ENCODE measurements at places on chromosomes 7 and 10.

DNA sequence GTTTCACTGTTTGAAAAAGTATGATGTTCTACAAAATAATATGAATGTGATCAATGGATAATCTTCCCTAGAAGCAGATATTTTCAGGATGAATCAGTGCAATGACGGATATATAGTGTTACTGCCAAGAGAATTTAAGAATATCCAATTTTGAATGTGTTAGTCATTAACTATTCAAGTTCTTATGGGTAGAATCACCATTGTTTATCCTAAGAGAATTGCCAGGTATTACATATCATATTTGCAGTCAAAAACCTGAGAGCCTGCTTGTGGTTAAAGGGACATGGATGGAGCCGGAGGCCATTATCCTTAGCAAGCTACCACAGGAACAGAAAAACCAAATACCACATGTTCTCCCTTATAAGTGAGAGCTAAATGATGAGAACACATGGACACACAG is 26.9 kb downstream of the AHR start:
- DNase-seq: no peak

- no peak for DNase-seq
Measured at GRCh38 chr10:47381103-47381395, 3.0 kb downstream of the ZNF488 start.

DNA sequence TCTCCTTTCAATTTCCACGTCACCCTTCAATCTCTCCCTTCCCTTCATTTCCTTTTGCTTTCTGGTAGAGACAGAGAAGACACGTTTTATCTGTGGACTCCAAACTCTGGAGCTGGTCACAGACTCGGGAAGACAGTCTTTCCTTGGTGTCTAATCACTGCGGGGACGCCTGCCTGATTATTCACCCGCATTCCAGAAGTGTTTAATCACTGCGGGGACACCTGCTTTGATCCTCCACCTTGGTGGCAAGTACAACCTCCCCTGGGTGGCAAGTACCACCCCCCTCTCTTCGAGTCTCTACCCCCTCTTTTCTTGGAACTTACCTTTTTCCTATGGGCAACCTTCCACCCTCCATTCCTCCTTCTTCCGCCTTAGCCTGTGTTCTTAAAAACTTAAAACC is 15.3 kb upstream of the LRRC61 start:
- DNase-seq: no peak

- DNase-seq: no peak
Measured at GRCh38 chr7:41175435-41175834, 527.5 kb downstream of the INHBA start.

DNA sequence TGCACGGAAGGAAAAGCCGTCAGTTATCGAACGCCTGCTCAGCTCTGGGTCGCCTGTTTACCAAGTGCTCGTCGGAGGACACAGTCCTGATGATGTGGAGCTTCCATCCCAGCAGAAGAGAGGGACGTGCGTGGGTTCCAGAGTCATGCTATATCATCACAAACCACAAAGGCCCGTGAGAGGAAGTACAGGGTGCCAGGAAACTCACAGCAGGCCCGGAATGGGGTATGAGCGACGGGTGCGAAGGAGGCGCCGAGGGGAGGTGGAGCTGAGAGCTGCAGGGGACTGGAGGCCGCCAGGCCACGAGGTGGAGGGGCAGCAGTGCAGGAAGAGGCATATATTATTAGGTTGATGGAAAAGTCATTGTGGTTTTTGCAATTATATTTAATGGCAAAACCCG is 102.5 kb downstream of the ACTR3B start:
- DNase-seq: no peak

GRCh38 chr7:47807756-47808155 is 140.5 kb downstream of the PKD1L1 start:
- no peak for DNase-seq

DNA sequence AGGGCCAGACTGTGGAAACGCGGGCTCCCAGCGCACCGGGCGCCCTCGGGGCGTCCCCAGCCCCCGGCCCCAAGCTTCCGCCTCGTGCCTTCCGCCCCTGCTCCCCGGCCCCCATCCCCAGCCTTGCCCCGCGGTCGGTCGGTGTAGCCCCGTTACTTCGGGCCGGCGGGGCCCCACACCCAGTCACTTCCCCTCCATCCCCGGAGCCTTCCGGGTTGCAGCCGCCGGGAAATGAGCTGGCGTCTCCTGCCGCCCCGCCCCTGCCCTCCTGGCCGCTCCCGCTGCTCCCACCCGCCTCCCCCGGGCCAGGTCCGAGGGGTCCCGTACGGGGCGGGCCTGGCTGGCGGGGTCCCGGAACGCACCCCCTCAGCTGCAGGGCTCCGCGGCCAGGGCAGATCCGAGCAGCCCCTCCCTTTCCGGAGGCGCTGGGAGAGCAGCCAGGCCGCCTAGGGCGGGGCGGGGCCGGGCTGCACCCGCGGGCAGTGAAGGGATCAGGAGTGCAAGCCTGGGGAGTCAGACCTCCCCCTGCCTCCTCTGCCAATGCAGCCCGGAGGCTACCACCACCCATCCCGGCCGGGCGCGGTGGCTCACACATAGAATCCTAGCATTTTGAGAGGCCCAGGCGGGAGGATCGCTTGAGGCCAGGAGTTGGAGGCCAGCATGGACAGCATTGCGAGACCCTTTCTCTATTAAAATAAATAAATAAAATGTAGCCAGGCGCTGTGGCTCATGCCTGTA is 709 bp downstream of the ARPC1B start:
- DNase-seq: peak; percentile 33

GRCh38 chr7:13794581-13794980 is 194.9 kb downstream of the ETV1 start:
- DNase-seq: no peak

GRCh38 chr7:153616711-153617325 is 435.4 kb upstream of the DPP6 start:
- no peak for DNase-seq

- DNase-seq: no peak
Measured at GRCh38 chr10:43386549-43386948, 15.1 kb downstream of the FXYD4 start.

DNA sequence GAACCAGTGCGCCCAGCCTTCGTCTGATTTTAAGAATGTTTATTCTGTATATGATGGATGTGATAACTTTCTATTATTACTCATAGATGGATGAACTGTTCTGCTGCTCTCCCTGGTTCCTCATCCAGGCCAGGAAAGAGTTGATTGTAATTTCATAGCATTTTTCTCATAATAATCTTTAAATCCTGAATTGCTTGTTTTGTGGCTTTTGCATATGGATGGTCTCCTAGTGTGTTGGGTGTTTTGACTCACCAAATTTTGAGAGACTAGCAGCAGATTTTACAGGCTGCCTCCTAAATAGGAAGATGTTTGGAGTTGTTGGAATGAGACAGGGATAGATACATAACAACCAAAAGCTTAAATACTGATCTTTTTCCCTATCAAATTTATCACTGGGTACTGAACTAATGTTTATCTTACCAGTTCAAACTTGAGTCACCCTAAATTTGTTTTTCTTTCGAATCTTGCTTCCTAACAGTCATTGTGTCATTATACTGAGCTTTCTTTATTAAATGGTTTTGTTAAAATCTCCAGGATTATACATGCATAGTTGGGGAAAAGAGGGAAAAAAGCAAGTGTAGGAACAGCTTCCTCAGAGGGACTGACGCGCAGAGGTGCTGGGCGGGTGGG is 106.0 kb upstream of the GATA3 start:
- DNase-seq: peak; percentile 20

- DNase-seq: no peak
Measured at GRCh38 chr7:87013136-87013839, 46.2 kb downstream of the ELAPOR2 start.

- no peak for DNase-seq
Measured at GRCh38 chr10:89207801-89208551, 859 bp upstream of the CH25H start.

DNA sequence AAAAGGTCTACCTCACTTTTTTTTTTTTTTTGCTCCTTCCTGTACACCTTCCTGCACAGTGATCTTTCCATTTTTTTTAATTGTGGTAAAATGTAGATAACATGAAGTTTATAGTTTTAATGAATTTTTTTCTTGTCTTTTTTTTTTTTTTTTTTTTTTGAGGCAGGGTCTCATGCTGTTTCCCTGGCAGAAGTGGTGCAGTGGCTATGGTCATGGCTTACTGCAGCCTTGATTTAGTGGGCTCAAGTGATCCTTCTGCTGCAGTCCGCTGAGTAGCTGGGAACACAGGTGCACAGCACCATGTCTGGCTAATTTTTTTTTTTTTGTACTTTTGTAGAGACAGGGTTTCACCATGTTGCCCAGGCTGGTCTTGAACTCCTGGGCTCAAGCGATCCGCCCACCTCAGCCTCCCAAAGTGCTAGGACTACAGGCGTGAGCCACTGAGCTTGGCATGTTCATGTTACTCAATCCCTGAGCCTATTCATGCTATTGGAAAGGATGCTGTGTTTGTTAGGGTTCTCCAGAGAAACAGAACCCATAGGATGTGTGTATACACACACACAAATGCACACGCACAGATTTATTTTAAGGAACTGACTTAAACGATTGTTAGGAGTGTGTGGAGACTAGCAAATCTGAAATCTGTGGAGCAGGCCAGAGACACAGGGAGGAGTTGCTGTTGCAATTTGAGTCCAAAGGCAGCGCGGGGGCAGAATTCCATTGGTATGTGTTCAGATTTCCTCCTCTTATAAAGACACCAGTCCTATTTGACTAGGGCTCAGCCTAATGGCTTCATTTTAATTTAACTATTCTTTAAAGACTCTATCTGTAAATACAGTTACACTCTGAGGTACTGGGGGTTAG is 29.1 kb downstream of the GALNT11 start:
- DNase-seq: peak; percentile 81

- DNase-seq: no peak
Measured at GRCh38 chr7:69285854-69286253, 312.4 kb upstream of the AUTS2 start.

GRCh38 chr7:100568176-100568895 is 5.4 kb downstream of the SAP25 start:
- DNase-seq: no peak

DNA sequence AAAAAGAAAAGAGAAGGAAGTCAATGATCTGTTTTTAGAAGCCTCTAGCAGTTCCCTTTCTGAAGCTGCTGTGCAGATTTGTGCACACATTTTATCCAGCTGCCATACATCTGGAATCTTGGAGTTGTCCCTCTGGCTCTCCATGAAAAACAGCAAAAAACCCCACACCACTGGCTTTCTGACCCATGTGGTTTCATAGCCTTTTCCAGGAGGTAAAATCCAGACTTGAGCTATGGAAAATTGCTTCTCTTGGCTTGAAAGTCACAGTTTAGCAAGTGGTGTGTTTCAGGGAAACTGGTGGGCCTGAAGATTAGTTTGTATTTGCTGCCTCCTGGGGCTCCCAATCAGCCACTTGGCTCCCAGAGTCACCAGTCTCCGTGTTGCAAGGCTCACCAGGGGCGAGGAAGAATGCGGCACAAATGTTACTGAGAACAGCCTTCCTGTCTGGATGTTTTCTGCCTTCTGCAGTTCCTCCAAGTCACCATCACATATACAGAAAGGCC is 50.1 kb upstream of the ADRB1 start:
- DNase-seq: peak; percentile 9

- DNase-seq: no peak
Measured at GRCh38 chr10:25808372-25808771, 125.7 kb upstream of the MYO3A start.

DNA sequence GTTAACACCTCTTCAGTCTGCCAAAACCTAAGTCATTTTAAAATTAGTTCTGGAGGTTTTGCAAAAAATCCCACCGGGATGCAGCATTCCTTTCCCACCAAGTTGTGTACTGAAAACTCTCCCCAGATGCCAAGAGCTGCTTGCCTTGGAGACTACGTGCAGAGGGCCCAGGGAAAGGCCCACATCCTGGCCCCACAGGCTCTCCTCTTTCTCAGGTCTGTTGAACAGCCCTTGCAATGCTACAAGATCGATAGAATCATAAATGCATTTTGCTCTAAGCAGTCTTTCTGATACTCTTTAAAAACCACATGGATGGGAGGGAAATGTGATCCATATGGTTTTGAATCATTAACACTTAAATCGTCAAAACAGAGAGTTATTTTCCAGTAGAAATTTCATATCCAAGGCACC is 126.7 kb upstream of the ZMIZ1 start:
- DNase-seq: no peak

GRCh38 chr7:91293136-91293535 is 28.9 kb downstream of the FZD1 start:
- no peak for DNase-seq

DNA sequence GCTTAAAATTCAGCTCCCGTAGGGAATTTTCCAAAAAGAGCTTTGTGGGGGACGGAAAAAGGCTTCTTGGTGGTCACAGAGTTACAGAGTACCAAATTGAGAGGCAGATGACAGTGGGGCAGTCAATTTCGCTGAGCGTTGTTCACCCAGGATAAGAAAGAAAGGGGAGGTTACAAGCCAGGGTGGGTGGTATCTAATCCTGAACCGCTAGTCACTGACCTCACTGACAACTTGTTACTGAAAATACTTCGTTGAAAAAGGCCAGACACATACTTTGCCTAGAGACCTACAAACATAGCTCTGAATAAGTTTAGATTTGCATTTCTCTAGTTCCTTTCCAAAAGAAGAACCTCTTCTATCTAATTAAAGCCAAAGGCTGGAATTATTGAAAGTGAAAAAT is at the start of gene CTNNA3:
Gene CTNNA3 (minus strand): TSS at position 167 of the 400 bp plus-strand sequence.
- DNase-seq: no peak

DNA sequence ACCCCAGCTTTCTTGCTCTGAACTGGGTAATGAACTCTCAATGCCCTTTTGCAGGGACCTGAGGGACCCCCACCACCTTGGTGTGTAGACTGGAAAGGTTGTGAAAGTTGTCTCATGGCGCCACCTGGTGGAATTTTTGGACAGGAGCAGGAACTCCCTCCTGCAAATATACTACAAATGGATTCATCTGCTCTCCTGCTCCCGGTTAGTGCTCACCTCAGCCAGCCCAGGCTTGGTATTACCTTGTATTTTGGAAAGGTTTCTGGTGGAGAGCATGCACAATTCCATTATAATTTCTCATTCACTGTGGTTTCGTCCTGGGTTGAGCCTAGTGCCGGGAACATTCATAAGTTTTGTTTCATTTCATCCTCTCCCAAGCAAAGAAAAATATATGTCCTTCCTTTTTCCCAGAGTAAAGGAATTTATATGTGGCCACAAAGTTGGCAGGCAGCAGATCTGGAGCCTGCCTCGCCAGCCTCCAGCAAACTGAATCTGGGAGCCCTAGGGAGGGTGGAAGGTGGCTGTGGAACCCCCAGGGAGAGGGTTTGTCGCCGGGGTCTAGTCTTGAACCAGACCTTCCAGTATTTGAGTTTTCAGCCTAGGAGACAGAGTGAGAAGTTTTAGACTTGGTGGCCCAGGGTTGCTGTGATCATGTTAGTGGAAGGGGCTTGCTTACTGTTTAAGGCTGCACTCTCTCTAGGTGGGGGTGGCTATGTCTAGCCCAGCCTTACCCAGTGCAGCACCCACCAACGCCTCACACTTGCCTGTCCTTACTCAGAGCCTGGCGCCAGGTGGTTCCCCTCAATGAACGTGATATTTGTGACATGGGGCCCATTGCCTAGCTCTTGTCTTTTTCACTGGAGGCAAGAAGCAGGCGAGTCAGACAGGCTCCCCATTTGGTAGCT is 9.5 kb downstream of the FAM241B start:
- peak; percentile 48 for DNase-seq

- peak; percentile 79 for DNase-seq
Measured at GRCh38 chr7:35975851-35976454, 175.1 kb downstream of the SEPTIN7 start.

GRCh38 chr10:72930276-72930675 is 24.3 kb downstream of the PLA2G12B start:
- DNase-seq: no peak

GRCh38 chr10:485776-486175 is 203.7 kb downstream of the DIP2C start:
- DNase-seq: no peak

GRCh38 chr7:114889646-114890285 is 32.1 kb upstream of the MDFIC start:
- peak; percentile 90 for DNase-seq

Data from brain microvascular endothelial cell (primary cell).